ENCODE measurements at places on chromosomes 2 and 18.

DNA sequence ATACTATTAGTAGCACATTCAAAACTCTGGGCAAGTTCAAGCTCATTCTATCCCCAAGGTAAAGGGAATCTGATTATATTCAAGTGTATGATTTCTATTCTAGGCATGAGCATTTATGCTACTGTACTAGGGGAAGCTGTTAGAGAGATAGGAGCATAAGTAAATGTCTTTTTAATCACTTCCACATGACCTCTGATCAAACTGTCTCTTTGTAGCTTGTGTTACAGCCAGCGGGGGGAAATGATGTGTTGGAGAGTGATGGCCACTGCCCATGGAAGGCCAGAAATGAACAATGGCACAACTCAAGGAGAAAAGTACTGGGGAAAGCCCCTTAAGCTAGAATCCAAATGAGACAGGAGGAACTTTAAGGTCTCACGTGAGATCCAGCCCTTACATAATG is 894.9 kb upstream of the CDH2 start:
- no peak for DNase-seq

DNA sequence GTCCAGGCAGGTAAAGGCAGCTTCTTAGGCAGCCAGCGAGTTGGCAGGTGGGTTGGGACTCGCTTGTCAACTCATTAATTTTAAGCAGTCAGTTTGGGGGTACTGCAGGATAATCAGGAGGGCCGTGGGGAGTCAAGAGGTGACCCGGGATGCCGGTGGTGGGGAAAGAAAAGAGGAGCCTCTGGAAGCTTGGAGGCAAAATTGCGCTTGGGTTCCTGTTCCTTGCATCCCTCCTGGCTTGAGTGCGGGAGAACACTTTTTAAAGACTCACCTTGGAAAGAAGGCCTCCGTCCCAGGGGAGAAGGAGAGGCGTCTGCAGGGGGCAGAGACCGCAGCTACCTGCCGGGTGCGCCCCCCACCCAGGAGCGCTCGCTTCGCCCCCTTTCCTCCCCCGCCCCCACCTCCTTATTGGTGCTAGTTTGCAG is at the start of gene KCNJ3:
Gene KCNJ3 (plus strand): TSS at position 400 of the 425 bp plus-strand sequence. CDS start 81 bp downstream, outside the sequence.
- DNase-seq, result no peak

DNA sequence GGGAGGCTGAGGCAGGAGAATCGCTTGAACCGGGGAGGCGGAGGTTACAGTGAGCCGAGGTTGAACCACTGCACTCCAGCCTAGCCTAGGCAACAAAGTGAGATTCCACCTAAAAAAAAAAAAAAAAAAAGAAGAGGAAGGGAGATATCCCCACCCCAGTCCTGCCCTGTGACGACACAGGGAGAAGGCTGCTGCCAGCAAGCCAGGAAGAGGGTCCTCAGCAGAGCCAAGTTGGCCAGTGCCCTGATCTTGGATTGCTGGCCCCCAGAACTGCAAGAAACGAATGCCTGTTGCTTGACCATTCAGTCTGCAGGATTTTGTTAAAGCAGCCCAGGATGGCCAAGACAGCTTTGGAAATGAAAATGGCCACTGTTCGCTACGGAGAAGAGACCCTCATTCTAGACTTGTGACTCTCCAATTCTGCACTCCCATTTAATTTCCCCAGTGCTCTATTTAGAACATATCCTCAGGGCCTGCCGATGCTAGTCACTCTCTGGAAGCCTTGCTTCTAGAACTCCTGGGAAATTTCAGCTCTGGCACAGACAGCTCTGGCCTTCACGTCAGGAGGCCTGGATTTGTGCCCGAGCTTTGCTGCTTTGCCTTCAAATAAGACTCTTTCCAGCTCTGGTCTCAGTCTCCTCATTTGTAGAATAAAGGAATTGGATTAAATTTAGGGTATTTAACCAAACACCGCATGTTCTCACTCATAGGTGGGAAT is 15.7 kb upstream of the AMMECR1L start:
- no peak for DNase-seq

DNA sequence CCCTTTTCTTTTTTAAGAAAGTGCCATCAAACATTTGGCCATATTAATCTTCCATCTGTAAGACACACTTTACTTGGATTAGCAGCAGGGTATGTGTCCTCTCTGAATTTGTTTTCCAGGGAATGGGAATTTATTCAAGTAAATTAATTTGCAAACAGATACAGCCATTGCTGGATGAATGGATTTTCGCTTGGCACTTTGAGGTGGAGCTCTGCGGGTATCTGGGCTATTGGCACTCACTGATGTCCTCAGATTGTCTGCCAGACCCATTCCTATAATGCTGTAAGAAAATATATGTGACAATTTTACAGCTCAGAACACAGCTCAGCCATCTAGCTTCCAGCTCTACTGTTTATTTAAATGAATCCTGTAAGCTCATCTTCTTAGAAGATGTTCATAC is 201.2 kb upstream of the CDH20 start:
- DNase-seq, result no peak

GRCh38 chr2:68487773-68488355 is 20.5 kb downstream of the APLF start:
- peak; percentile 20 for DNase-seq

DNA sequence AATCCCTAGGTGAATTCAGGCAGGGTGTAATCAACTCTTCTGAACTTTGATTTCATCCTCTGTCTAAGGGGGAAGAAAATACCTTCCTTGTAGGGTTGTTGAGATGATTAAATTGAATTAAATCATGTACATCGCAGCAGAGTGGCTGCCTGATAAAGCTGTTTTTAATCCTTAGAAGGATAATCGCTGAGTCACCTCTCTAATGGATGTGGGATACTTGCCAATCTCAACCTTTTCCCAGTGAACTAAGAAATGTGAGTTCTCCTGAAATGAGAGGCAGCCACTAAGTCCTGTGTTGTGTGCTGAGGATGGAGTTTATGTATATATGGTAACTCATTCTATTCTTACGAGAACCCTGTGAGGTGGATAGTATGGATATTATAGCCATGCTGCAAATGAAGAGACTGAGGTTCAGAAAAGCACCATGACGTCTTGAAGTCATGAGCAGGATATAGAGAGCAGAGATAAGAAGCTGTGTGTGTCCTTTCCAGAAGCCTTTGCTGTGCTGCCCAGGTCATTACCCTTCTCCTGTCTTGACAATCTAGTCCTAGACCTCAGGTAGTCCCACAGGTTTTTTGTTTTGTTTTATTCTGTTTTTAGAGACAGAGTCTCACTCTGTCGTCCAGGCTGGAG is 93.3 kb downstream of the HNRNPLL start:
- peak; percentile 78 for DNase-seq

Data from astrocyte (in vitro differentiated cells and primary cell).